ENCODE measurements at places on chromosomes 2 and 18.

DNA sequence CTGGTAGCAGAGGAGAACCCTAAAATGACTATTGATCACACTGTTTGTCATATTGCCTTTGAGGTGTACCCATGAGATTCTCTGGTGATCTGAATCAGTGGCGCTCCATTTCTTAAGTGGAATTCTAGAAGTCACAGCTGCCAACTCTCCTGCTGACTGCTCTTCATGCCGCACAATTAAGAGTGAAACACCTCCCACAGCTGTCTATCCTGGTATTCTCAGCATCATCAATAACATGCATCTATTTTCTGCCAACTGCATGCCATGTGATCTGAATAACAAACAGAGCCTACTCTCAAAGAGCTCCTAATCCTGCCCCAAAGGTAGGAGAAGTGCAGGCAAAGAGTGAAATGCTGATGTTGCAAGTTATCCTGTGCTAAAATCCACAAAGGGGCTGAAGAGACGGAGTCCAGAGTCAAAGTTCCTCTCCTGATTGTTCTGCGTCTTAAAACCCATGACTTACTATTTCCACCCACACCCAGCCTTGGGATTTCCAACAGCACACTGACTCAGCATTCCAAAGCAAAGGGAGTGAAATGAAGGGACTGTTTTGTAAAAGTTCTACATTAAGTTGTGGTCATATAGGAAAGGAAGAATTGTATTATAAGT, 13.7 kb upstream of the DAPL1 start:
- no peak for DNase-seq

GRCh38 chr18:69102959-69103358, 297.7 kb upstream of the DOK6 start:
- DNase-seq: no peak

DNA sequence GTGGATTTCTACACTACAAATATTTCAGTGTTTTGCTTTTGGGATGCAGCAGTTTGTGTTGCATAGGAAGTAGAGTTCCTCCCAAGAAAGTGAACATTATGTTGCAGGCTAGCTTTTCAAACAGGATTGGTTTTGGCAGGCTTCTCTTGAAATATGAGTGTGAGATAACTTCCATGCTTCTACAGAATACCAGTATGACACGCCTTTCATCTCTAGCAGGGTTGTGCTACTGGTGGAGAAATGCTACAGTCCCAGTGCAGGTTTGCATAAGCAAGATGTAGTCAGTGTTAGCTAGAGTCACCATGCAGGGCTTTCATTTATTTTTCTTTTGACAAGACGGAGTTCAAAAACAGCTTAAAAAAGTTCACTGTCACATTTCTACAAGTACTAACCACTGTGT, 17.1 kb upstream of the CAVIN2 start:
- DNase-seq: no peak

DNA sequence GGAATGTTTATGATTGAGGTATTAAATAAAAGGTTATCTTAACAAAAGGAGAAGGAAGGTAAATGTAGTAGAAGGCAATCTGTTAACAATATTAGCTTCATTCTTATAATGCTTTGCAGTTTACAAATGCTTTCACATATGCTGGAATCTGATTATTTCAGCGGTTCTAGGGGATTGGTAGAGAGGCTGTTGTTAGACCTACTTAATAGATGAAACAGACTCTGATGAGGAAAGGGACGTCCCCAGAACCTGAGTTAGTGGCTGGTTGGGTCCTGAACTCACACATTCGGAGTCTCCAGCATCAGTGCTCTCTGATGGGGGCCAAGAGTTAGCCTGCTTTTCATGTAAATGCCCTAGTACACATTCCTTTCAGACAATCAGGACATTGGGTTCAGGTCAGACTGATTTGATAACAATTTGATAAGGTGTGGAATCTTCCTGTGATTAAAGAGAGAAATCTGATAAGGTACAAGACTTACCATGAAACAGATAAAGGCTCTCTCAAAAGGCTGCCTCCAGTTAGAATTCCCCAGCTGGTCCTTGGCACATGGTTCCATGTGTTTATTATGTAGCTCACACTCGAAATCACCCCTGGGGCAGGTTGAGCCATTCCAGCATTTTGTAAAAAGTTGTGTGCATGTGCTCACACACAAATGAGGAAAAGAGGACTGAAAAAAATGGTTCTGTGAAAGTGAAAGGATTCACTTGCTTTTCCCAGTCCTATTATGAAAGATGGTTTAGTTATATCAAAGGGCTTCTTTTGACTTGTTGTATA, 103.1 kb downstream of the GPD2 start:
- no peak for DNase-seq

GRCh38 chr2:182672466-182673165, 43.4 kb upstream of the DNAJC10 start:
- no peak for DNase-seq

All from activated CD4-positive, alpha-beta T cell treated with anti-CD3 and anti-CD28 coated beads for 36 hours (primary cell).